ENCODE measurements at places on chromosomes 16 and 17. TPM values are rescaled to one million over a fixed set of nuclear protein-coding genes. Genes with fewer than 3 reads are reported as not detected.

- DNase-seq: no peak
These were observed 61.7 kb upstream of the LGALS9 start for GRCh38 chr17:27569257-27569722.

DNA sequence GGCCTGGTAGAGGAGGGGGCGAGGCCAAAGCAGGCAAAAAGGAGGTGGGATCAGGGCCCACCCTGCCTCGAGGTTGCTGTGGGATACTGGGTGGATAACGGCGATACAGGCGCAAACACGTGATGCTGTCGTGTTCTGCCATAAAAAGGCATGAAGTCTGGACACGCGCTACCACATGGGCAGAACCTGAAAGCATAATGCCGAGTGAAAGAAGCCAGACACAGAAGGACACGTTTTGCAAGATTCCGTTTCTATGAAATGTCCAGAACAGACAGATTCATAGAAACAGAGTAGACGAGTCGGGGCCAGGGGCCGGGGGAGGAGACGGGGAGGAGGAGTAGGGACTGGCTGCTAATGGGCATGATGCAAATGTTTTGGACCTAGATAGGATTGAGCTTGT, 43.5 kb downstream of the ZDHHC7 start:
- DNase-seq: no peak

DNA sequence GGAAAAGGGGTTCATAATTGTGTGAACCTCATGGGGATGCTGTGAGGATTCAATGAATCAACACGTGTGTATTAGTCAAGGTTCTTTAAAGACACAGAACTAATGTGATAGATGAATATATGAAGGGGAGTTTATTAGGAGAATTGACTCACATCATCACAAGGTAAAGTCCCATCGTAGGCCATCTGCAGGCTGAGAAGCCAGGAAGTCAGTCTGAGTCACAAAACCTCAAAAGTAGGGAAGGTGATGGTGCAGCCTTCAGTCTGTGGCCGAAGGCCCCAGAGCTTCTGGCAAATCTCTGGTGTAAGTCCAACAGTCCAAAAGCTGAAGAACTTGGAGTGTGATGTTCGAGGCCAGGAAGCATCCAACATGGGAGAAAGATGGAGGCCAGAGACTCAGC, 413.4 kb downstream of the CDH13 start:
- no peak for DNase-seq

DNA sequence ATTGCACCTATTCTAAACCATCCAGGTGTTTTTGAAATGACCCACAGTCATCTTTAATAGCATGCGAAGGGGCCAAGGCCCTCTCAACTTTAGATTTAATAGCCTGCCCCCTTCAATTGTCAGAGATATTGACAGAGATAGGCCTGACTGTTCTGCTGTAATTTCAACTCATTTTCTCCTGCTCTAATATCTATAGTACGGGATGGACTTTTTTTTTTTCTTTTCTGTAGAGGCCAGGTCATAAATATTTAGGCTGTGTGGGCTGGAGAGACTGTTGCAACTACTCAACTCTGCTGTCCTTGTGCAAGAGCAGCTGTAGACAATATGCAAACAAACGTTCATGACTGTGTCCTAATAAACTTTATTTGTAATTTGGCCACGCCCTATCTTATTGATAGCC, 24.7 kb upstream of the KRT20 start:
- DNase-seq: no peak

DNA sequence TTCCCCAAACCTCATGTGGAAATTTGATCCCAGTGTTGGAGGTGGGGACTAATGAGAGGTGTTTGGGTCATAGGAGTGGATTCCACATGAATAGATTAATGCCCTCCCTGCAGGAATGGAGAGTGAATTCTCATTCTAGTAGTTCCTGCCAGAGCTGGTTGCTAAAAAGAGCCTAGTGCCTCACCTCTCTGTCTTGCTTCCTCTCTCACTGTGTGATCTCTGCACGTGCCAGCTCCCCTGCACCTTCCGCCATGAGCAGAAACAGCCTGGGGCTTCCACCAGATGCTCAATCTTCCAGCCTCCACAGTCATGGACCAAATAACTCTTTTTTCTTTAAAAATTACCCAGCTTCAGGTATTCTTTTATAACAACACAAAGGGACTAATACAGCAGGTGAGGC, 72.9 kb upstream of the CLEC3A start:
- DNase-seq: no peak

GRCh38 chr17:2004435-2004952, 20.6 kb downstream of the RTN4RL1 start:
- no peak for DNase-seq

DNA sequence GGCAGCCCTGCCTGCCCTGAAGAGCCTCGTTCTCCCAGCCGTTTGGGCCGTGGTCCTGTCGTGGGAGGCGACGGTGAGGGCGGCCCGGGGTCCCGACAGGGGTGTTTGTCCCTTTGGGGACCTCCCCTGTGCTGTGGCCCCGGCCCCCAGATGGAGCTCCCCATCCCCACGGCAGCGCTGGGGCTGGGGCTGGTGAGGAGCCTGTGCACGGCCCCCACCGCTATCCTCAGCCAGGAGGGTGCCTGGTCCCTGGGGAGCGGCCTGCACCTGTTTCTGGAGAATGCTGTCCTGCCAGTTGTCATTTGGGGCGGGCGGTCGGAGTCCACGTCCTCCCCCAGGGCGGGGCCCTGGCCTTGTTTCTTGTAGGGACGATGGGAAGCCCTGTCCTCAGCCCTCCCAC, 6.6 kb downstream of the CAPN15 start:
- DNase-seq: no peak

DNA sequence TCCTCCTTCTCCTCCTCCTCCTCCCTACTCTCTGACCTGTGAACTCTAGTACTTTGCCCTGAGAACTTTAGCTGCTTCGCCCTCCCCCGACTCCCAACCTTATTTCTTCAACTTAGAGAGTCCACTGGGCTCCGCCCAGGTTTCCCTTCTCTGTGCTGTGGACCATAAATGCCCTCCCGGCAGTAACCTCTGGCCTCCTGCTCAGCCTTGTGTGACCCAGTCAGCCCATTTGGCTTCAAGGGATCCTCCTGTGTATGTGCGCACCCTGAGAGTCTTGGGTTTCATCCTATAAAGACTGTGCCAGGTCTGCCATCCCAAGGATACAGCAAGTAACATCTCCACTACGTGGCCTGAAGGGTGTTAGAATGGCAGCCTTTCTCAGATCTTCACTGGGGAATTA, 275.6 kb upstream of the C16orf82 start:
- DNase-seq: no peak

DNA sequence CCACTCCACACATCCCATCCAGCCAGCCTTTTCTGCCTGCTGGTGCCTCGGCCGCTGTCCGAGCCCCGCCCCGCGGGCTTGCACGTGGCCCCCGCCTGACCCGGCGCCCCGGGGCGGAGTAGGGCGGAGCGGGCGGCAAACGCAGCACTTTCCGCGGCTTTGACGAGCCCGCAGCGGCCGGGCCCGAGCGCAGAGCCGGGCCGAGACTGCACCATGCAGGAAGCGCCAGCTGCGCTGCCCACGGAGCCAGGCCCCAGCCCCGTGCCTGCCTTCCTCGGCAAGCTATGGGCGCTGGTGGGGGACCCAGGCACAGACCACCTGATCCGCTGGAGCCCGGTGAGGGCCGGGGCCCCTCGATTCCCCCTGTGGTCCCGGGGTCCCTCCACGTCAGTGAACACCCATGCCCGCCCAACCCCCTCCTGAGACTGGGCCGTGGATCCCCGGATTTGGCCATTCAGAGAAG, at the start of gene HSF4:
TSS of gene HSF4 (plus strand) at position 147 of the 463 bp plus-strand sequence. CDS start at position 214, 67 bp downstream.
- DNase-seq: no peak

- DNase-seq: no peak
These were observed 2.6 kb downstream of the ZCCHC14 start for GRCh38 chr16:87490096-87490798.

PPL gene
- total RNA-seq: 10.9 TPM

DNA sequence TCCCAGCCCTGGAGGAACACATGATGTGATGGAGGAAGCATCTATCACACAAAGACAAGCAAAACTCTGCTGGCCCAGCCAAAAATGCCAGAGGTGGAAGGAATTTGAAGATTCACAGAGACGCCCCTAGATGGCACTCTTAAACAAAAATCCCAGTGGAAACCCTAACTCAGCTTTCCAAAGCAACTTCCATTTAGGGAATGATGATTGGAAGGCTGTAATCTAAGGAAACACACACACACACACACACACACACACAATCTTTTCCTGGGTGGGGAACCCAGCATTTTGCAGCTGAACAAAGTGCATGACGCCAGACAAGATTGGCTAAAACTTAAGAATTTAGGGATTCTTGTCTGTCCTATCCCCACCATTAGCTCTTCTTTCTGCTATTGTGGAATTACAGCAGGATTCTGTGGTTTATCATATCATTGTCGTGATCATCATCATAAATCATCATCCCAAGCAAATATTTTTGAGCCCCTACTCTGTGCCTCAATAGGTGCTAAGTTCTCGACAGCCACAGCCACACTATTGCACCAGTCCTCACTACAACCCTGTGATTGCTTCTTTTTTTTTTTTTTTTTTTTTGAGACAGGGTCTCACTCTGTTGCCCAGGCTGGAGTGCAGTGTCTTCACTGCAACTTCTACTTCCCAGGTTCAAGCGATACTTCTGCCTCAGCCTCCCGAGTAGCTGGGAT, 1.6 kb upstream of the LDAF1 start:
- no peak for DNase-seq

All from mesenteric fat pad (tissue), 1 donor.